ENCODE measurements at places on chromosomes 6 and 20.

GRCh38 chr20:37564388-37565133 lies 36.9 kb upstream of the BLCAP start:
- peak; percentile 28 for DNase-seq

DNA sequence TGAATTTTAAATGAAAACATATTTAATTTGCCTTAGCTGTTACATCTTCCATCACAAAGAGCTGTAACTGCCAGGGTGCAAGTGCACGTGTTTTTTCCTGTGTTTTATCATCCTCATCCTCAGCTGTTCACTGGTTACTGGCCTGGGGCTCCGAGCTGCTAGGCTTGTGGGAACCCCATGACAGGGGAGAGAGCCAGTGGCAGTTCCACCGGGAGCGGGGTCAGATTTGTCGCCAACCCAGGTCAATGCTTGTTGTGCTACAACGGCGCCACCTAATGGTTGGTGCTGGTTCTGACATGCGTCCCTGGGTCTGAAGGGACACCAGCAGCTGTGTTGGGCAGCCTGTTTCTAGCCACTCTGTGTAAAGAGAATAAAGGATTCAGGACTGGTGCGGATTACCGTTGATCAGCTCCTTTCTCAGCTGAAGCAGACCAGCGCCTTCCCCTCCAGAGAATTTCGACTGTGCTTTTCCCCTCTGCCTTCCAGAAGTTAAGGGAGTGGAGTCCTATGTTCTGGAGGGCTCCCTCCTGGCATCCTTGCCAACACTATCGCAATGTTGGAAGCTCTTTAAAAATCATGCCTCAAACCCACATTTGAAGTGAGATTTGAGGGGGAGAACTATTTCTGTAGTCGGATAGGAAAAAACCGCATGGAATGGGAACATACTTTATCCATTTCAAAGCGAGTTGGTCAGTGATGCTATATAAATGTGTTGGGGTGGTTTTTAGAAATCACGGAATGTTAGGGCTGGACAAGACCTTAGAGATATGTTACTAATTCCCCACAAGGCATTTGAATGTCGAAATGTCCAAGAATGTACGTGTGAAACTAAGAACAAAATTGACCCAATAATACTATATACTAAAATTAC lies 32.1 kb downstream of the SUMO4 start:
- DNase-seq = peak; percentile 44

DNA sequence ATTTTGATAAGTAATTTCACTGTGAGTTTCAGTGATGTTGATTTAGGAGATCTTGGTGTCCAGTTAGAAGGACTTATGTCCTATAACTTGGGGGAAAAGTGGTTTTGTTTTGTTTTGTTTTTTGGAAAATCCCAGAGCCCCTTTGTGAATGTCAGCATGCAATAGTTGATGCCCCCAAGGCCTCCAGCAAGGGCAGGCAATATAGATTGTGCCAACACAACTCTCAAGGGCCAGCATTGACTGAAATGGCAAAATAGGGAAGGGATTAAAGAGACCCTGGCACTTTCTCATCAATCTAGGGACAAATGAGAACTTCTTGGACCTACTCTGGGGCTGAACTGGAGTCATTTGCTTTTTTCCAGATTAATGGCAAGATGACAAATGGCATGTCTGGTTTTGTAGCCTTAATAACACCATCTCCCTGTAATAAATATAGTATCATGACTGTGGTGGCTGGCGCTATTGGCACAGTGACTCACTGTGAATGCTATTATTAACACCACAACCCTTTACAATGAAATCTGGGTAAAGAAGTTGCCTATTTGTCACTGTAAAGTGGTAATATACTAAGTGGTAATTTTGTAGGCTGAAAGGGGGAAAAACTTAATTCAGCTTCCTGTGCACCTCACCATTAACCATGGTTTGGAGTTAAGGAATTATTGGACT lies 51.8 kb downstream of the ABRACL start:
- DNase-seq = no peak

DNA sequence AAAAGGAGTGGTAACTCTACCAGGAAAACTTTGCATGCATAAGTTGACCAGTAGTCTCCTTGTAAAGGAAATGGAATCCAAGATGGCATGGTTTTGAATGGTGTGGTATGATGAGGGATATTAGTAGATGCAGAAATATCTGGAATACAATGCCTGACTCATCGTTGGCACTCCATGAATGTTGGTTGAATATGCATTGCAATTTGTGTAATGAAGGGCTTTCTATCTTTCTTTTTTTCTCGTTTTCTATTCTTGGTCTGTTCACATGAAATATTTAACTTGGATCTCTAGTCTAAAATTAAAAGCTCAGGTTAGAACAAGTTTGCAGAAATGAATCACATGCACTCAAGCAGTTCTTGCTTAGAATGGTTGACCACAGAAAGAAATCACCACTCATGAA lies 277.3 kb upstream of the PRND start:
- no peak for DNase-seq

DNA sequence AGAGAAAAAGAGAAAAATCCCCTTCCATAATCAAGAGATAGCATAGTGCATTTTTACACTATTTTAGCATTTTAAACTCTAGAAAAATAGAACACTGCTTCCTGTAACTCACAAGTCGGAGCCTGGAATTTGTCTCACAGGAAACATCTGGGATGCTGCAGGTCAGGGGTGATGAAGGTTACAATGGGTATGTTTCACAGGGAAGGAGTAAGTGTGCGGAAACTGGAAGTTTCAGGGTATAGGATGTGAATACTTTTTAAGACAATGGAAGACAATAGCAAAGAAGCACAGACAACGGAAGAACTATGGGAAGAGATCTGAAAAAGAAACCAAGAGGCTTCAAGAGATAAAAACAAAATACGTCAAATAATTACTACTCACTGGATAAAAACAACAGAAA lies 361.0 kb upstream of the MARCKS start:
- DNase-seq = no peak
